ENCODE measurements at places on chromosomes 3 and 15.
A peak's percentile ranks its signal among the peaks of the same experiment; 100 is the strongest.

- no peak for DNase-seq
These were observed 36.5 kb downstream of the BOC start for GRCh38 chr3:113247675-113248458.

GRCh38 chr3:146505516-146505915, 36.2 kb upstream of the PLSCR2 start:
- DNase-seq = peak; percentile 22

- no peak for DNase-seq
These were observed 35.8 kb upstream of the ATOSA start for GRCh38 chr15:52714968-52715367.

GRCh38 chr15:45821390-45821789, 186.6 kb downstream of the SQOR start:
- DNase-seq = no peak

All from fibroblast of upper back skin (primary cell).